ENCODE measurements at places on chromosomes 1 and 21.
A peak's percentile ranks its signal among the peaks of the same experiment; 100 is the strongest.

DNA sequence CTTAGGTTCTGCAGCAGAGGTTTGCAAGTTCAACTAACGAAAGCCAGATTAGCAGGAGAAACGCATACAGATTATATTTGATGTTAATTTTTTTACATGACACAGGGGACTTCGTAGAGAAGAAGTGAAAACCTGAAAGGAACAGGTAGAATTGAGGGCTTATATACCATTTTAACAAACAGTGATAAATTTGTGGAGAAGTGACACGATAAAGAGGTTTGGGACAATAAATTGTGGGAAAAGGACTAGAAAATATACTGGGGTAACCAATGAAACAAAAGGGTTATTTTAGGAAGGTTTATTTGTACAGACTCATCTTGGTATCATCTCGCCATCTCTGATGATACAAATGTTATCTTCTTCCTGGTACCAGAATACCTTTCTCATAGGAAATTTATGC is 452.9 kb downstream of the SETD4 start:
- DNase-seq = no peak

DNA sequence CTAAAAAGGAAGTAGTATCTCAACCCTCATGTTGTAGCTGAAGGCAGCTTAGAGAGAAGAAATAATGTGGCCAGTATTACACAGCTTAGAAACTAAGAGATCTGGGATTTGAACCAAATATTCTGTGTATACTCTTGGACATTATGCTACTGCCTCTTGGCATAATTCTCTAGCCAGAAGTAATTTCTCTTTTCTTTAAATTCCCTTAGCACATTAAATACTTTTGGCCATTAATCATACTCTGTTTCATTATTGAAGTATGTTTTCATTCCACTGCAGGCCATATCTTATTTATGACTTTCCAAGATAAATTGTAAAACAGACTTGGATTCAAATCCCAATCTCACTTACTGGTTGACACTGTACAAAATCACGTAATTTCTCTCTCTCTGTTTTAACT is 181.3 kb upstream of the SPAG17 start:
- DNase-seq = no peak

DNA sequence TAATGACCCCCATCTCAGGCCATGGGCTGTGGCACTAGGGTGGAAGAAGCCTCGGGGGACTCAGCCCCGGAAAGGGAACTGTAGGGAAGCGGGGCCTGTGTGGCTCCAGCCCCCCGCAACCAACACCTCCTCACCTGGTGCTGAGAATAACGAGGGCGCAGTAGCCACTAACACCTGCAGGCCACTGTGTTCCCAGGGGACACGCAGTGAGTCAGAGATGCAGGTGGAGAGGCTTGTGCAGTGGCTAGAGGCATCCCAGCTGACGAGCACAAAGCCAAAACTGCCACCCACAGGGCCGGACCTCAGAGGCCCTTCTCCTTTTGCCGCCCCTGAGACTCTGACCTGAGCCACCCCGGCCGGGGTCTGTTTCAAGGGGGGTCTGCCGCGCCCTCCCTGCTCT is 33.5 kb upstream of the CCDC27 start:
- DNase-seq = no peak

DNA sequence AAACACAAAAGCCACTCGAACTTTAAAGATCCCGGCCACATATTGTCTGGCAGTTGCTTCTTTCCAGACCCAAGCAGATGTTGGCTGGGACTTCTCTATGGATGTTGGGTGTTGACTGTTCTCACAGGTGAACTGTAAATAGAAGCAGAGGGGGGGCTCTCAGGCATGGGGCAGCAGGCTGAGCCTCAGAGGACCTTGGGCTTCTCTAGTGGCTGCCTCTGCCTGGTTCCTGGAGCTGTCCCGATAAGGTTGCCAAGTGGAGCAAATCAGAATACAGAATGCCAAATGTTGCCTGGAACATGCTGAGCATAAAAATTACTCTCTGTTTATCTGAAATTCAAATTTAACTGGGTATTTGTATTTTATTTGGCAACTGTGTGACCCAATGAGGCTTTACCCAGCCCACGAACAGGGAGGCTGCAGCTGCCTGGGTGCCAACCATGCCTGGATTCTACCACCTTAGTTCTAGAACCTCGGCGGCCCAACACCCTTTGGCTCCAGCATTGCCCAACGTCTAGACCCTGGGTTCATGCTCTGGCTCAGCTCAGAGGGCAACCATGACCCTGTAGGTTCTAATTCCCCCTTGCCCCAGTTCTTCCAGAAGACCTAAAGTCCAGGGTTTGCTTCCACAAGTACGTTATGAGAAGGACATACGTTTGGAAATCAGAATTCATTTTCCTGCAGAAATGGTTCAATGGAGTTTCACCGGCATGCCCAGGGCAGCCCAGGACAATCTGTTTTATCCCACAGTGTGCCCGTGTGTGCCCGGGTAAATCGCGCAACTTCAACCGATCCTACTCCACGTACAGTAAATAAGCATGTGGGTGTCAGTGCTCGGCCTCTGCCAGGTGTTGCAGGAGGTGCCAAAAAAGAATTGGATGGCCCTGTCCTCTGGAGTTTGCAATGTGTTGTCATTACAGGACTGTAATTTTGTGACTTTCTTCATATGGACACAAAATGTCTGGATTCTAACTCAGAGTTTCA is 5.4 kb upstream of the SLC45A1 start:
- no peak for DNase-seq

GRCh38 chr1:94660994-94661393 is 119.4 kb upstream of the F3 start:
- DNase-seq = no peak

DNA sequence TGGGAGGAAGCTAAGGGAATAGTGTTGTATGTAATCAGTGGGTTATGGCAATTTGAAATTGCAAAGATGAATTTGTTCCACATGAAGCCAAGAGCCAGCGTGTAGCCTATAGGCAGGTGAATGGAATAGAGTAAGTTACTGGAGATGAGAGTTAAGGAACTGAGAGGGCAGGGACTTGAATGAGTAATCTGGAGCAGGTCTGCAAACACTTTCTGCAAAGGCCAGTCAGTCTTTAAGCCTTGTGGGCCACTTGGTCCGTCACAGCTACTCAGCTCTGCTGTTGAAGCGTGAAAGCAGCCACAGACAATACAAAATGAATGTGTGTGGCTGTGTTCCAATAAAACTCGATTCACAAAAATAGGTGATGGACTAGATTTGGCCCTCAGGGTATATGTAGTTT is 29.2 kb downstream of the SZT2 start:
- peak; percentile 3 for DNase-seq

DNA sequence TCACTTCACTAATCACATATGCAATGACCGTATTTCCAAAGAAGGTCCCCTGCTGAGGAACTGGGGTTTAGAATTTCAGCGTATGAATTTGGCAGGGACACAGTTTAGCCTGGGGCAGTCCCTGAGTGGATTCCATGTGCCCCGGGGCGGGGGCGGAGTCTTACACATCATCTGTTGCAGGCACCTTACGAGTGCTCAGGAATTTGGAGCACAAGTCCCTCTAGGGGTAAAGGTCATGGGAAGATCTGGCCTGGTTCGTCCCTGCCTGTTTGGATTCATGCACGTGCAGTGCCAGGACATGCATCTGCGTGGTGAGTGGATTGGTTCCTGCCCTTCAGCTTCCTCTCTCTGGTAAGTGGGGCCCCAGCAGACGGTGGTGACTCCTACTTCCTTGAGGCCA is 208.3 kb upstream of the C1orf174 start:
- DNase-seq = no peak

GRCh38 chr1:227070638-227071285 is 130.7 kb downstream of the COQ8A start:
- no peak for DNase-seq

DNA sequence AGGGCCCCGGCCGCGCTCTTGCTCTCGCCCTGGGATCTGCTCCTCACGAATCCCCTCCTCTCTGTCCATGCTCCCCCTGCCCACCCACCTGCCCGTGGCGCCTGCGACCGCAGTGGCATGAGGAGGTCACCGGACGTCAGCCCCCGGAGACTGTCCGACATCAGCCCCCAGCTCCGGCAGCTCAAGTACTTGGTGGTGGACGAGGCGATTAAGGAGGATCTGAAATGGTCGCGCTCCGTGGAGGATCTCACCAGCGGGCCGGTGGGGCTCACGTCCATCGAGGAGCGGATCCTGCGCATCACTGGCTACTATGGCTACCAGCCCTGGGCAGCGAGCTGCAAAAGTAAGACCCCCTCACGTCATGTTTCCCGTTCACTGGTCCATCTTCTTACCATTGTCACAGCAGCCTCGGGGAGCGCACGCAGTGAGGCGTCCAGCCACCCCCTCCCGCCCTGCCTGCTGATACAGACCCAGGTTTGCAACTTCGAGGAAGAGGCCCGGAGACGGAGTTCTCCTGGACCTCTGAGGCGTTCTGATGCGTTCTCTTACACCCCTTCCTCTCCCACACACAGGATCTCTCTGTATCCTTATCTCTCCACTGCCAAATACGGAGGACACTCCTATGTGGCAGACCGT is 1.1 kb downstream of the SLC35F3 start:
- peak; percentile 40 for DNase-seq
